ENCODE measurements at places on chromosomes 7 and 10.

DNA sequence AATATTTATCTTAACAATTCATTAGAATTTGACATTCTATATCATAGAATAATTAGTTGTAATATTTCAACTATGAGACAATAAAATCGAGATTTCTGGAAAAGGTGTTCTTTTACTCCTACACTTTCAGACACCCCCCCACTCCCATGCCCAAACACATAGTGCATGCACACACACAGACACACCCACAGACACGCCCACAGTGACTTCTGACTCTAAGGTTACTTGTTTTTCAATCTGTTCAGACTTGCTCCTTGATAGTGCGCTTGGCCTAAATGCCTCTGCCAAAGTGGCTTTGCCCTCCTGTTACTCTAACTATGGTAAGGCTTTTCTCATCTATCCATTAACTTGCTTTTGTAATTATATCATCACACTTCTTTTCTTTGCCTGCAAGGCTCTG lies 144.0 kb upstream of the PPP1R3A start:
- no peak for DNase-seq

GRCh38 chr7:45898222-45898621 lies 9.9 kb downstream of the IGFBP1 start:
- DNase-seq: no peak

DNA sequence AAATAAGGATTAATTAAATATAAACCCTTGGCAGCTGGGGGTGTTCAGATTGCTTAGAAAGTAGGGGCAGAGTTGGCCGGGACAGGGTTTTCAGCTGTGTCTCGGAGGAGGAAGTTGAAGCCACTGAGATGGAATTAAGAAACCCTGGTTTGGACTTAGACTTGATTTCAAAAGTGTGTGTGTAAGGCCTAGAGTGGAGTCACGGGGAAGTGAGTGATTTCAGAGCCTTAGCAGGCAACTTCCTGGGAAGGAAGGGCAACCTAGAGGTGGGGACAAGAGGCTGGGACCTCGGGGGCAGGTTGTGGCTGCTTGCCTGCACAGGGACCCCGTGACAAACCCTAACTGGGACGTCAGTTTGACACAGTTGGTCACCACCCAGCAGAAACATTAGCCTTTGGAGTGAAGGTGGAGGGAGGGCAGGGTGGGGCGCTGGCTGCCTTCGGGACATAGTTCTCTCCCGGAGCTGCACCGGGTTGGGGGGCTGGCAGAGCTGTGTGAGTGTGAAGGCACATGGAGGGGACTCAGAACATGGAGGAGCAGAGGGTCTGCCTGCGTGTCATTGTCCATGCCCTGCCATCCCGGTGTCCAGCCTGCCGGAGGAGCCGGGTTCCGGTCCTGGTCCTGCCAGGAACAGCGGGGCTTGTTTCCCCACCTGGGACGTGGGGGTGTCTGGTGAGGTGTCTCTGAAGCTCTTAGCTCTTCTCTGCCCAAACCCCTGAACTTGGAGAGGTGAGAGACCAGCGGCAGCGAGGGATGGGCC lies 1.8 kb downstream of the BRI3 start:
- no peak for DNase-seq

DNA sequence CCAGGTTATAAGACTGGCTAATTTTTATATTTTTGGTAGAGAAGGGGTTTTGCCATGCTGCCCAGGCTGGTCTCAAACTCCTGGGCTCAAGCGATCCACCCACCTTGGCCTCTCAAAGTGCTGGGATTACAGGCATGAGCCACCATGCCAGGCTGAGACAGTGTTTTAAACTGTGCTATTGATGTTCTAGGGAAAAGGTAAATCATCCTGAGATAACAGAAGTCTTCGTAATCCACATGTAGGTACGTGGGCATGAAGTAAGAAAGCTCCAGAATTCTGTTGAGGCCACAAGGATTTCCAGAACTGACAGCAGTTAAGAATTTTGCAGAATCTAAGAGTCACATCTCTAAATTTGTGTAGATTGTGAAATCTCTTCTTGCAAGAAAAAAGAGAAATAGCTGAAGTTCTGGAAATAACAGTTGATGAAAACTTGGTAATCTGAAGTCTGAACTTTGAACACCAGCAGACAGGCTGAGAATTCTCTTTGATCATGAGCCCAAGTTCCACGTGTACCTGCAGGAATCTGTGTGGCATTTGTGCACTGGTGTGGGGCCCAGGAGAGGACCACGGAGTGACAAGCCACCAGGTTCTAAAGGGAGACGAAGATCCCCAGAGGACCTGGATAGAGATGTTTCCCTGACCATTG lies 24.6 kb downstream of the C7orf33 start:
- DNase-seq: no peak

DNA sequence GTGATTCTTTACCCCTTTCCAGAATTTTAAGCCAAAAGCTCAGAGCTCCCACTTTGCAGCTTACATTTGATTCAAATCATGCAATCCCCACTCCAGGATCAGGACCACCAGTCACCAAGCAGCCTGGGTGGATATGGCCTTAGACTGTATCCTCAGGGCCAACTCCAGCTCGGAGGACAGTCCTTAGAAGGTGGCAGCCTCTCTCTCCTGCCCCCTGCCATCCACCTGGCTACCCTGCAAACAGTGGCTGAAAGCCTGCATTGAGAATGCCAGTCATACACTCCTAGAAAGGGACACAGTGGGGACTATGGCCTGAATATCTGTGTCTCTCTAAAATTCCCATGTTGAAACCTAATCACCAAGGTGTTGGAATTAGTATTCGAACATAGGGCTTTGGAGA lies 50.0 kb upstream of the KCNMA1 start:
- no peak for DNase-seq

GRCh38 chr10:44853148-44853734 lies 57.9 kb upstream of the TMEM72 start:
- no peak for DNase-seq

GRCh38 chr10:113493882-113494301 lies 59.0 kb upstream of the HABP2 start:
- DNase-seq: no peak

DNA sequence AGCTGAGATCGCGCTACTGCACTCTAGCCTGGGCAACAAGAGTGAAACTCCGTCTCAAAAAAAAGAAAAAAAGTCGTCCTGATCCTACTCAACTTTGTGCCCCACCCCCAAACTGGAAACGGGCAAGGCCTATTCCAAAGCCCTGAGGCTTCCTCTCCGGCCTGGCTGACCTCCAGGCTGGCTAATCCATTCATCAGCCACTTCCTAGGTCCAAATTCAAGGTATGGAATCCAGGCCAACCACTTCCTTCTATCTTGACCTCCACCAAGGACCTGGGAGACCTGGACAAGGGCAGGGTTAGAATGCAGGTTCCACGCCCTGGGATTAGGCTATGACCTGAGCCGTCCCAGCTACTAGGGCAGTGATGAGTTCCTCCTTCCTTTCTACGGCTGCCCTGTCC lies 20.4 kb upstream of the EIF4H start:
- DNase-seq: no peak

- no peak for DNase-seq
These were observed 173.6 kb upstream of the CXCL12 start for GRCh38 chr10:44558521-44558920.

DNA sequence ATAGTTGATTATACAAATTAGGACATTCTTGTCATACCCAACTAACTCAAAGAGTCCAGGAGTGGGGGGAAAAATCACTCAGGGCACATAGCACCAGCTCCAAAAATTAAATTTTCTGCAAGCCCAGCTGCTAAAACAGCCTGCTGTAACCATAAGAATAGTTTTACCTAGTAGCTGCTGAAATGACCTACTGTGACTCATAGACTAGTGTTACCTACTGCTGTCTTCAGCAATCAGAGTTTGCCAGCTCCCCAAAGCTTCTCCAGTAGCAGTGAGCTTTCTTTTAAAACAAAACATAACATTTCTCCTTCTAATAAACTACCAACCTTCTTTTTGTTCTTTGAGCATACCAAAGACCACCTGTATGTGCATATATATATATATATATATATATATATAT lies 4.2 kb upstream of the ARHGAP12 start:
- DNase-seq: no peak

DNA sequence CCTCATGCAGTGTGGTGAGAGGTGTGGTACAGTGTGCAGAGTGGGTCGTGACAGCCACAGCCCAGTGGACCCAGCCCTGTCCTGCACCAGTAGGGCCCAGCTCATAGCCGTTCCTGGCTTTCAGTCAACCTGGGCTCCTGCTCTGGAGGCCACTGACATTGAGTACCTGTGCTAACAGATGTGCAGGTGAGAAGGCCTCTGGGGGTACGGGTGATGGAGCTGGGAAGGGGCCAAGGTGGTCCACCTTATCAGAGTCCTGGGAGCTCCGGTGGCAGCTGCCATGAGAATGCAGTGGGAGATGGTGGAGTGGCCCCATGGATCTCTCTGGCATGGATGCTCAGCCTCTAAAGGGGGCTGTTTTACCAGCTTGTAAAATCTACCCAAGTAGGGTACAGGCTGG lies 6.1 kb upstream of the TBRG4 start:
- no peak for DNase-seq

DNA sequence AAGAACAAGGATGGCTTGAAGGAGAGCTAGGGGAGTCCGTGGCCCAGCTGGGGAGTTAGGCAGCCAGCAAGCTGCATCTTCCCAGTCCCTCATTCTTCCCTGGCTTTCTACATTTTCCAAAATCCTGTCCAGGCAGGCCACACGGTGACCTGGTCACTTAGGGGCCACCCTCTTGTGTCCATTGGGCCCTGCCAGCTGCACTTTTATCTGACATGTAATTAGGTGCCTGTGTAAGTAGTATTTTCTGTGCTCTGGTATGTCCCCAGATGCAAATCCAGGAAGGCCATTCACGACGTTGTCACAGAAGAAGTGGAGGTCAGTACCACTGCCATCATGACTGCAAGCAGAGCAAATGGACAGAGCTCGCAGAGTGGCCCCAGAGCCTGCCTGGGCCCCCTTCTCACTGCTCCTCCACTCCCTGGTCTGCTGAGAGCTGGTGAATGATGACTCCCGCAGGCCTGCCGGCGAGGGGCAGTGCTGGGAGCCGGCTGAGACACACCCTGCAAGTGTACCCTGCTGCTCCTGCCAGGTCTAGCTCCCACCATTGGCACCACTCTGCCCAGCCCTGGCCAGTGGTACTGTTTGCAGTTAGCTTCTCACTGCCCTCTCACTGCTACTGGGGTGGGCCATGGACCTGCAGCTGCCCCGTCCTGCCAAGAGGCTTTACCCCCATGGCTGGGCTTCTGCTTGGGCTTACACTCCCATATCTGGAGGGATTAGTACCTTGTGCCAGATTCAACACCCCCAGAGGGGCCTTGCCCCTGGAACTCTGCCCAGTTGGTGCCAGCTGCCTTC lies 98.2 kb downstream of the GLRX3 start:
- DNase-seq: no peak

DNA sequence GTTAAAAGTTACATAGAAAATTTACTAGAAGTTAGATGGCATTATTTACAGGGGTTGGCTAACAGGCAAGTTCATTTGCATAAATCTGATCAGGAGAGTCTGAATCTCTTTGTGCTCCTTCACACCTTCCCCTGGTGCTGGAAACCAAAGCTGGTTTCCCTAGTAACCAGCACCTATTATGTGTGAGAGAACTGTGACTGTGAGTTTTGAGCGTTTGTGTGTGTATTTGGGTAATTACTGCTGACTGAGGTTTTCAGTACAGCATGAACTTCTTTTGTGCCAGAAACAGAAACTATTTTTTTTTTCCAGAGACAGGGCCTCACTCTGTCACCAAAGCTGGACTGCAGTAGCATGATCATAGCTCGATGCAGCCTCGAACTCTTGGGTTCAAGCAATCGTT lies 10.3 kb upstream of the IFIT1B start:
- DNase-seq: no peak

- DNase-seq: no peak
These were observed 149.8 kb upstream of the WNT16 start for GRCh38 chr7:121178869-121179497.

GRCh38 chr10:43214956-43215561 lies 51.8 kb downstream of the RASGEF1A start:
- DNase-seq: peak; percentile 18

DNA sequence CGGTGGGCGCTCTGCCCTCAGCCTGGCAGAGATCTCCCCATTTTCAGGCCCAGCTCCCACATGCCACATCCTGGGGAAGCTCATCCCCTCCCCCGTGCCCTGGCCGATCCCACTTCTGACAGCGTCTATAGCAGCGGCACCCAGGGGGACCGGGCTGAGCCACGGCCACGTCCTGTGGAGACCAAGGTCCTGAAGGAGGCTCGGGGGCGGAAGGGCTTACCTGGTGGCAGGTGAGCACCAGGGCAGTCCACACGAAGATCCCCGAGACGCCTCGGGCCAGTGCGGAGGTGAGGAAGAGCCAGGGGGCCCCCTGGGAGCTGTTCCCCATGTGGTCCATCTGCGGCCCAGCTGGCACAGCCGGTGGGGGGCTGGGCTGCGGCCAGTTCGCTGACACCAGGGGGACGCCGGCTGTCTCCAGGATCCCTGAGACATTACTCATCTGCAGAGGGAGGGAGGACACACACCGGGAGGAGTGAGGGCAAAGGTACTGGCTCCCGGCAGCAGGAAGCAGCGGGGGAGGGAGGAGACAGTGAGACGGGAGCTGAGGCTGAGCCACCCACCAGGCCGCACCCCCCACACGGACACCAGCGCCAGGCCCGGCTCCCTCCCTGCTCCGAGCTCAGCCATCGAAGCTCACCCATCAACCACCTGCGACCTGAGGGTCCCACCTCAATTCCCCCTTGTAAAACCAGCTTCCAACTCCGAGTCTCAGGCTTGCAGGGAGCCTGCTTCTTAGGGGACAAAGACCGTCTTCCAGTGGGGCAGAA lies 776 bp downstream of the TMEM184A start:
- no peak for DNase-seq

DNA sequence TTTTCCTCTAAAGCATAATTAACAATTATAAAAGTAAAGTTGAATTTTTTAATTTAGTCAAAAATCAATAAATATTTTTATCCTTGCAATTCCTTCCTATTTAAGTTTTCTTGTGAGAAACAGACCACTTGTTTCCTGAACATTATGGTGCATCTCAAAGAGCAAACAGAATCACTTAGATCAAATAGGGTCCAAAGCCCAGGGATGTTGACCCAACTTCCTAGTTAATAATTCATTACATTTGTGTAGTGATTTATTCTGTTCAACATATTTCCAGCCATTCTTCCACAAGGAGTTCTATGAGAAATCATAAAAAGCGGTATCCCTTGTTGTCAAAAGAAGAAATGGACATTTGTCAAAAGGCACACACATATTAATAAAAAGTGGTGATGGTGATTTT lies 315.6 kb downstream of the LRRTM3 start:
- no peak for DNase-seq

DNA sequence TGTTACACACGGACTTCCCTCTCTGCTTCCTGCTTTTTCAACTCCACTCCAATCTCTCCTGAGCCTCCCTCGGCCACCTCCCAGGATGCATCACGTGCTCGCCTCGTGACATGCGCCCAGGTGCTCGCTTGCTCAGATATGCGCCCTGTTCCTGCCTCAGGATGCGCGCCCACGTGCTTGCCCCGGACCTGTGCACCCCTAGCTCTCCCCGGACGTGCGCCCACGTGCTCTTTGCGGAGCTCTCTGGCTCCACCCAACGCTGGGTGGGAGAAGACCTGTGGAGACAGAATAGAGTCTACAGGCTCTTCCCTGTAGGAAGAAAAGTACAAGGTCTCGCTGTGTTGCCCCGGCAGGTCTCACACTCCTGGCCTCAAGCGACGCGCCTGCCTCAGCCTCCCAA lies 23.1 kb downstream of the PARD3 start:
- no peak for DNase-seq

- DNase-seq: no peak
These were observed 438.9 kb upstream of the PODXL start for GRCh38 chr7:131995324-131995723.
